Glutamatergic neuron (in vitro differentiated cells): ENCODE measurements at places on chromosomes 5 and 9. TPM values are rescaled to one million over a fixed set of nuclear protein-coding genes. Genes with fewer than 3 reads are reported as not detected.

Gene MCCC2
- total RNA-seq, result 17.3 TPM

Gene NR3C1
- total RNA-seq, result 2.3 TPM

Gene DIRAS2
- total RNA-seq, result 0.27 TPM

GRCh38 chr9:38432922-38433510, 8.8 kb upstream of the IGFBPL1 start:
- no peak for DNase-seq
- H3K27me3 ChIP-seq, result no peaks in the 10 kb centered on the region
- H3K4me1 ChIP-seq, result peaks cover 11% of the 10 kb centered on the region

DNA sequence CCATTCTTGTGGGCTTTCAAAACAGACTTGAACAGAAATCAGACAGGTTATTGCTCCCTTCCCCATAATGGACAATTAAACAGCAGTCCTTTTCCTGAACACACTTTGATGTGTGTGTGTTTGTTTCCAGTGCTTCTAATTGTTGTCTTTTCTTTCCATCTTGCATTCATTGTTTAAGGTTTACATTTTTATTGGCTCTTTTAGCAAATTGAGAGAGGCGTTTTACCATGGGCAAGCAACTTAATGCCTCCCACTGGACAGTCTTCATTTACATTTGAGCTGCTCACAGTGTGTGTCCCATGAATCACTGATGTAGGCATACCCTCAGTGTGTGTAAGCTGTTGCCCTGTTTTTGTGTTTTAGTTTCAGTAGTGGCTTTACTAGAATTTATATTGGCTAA, 25.0 kb downstream of the WDR36 start:
- H3K4me3 ChIP-seq, result no peak overlapping the region
- no peak overlapping the region for H3K27ac ChIP-seq
- no peaks in the 10 kb centered on the region for H3K36me3 ChIP-seq
- peaks cover 4% of the 10 kb centered on the region for H3K4me1 ChIP-seq
- DNase-seq, result no peak

- no peak overlapping the region for H3K4me3 ChIP-seq
- peaks cover 9% of the 10 kb centered on the region for H3K4me1 ChIP-seq
- peaks cover 4% of the 10 kb centered on the region for H3K27me3 ChIP-seq
- H3K36me3 ChIP-seq, result peaks cover 4% of the 10 kb centered on the region
- H3K27ac ChIP-seq, result no peak overlapping the region
Measured at GRCh38 chr5:150321784-150322183, 19.1 kb upstream of the ARSI start.

GRCh38 chr5:6084376-6084775, 294.0 kb downstream of the MED10 start:
- peaks cover 4% of the 10 kb centered on the region for H3K27me3 ChIP-seq
- H3K4me1 ChIP-seq, result peaks cover 12% of the 10 kb centered on the region
- no peak for DNase-seq
- H3K27ac ChIP-seq, result no peak overlapping the region
- peaks cover 10% of the 10 kb centered on the region for H3K36me3 ChIP-seq

- no peak for DNase-seq
- peak overlapping the region; percentile 57 for H3K4me3 ChIP-seq
- no peaks in the 10 kb centered on the region for H3K36me3 ChIP-seq
- H3K4me1 ChIP-seq, result peaks cover 57% of the 10 kb centered on the region
Measured at GRCh38 chr5:107580889-107581820, 89.6 kb downstream of the EFNA5 start.

GRCh38 chr5:60597572-60598320, 102.2 kb downstream of the DEPDC1B start:
- DNase-seq, result no peak
- H3K4me1 ChIP-seq, result no peaks in the 10 kb centered on the region
- no peaks in the 10 kb centered on the region for H3K27me3 ChIP-seq
- no peak overlapping the region for H3K4me3 ChIP-seq

DNA sequence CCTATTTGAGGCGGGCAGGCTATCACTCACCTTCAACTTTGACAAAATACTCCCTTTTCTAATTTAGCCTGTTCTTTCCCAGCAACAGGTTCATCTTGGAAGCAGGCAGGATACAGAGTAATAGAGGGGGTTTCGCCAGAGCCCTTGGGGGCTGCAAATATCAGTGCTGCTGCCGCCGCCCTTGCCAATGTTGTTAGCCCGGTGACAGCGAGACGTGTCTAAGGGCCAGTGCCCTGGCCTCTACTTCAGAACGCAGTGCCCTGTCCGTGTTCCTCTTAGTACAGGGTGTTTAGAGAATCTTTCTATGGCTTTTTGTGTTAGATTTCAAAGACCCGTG, 703 bp downstream of the FAM120AOS start:
- DNase-seq, result peak; percentile 23
- H3K36me3 ChIP-seq, result no peaks in the 10 kb centered on the region
- H3K27ac ChIP-seq, result peak overlapping the region; percentile 86
- peak overlapping the region; percentile 99 for H3K4me3 ChIP-seq
- peaks cover 6% of the 10 kb centered on the region for H3K4me1 ChIP-seq

DNA sequence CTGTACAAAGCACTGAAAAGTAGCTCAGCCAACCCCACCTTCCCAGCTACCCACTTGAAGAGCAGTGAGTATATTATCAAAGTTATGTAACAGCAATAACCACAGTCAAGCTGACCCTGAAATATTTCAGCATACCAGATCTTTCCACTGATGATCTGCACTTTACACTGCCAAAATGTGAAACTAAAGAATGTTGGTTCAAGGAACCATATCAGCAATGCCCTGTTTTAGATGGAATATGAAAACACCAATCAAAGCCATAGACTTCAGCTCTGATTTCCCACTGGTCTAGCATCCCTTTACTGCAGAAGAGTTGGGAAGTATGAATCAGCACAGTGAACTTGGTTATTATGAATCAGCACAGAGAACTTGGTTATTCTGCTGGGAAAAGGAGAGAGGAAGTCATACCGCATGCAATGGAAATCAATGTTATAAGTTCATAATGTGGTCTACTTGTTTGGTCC, 20.0 kb downstream of the CEMIP2 start:
- H3K27ac ChIP-seq, result no peak overlapping the region
- H3K4me3 ChIP-seq, result no peak overlapping the region
- peaks cover 3% of the 10 kb centered on the region for H3K27me3 ChIP-seq
- H3K36me3 ChIP-seq, result peaks cover 6% of the 10 kb centered on the region

DNA sequence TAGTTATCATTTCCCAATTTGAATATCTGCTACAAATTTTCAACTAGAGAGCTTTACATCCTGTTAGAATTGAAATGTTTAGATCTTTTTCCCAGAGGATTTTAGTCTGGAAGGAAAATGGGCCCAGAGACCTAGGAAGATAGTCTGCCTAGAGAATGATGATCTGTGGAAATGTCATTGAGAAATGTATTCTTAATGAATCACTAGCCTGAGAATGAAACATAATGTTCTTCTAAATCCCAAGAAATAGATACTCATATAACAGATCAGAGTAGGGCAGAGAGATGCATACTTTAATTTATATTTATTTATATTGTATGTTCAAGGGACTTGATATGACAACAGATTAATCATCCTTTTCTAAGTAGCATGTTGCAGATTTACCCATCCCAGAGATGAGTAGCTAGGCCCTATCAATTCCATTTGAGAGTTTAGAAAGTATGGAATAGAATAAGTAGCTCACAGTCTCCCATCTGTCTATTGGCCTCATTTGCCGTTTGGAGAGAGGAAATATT, 25.1 kb upstream of the SLC44A1 start:
- no peak overlapping the region for H3K27ac ChIP-seq
- H3K4me1 ChIP-seq, result no peaks in the 10 kb centered on the region
- DNase-seq, result no peak
- H3K4me3 ChIP-seq, result no peak overlapping the region
- H3K27me3 ChIP-seq, result peaks cover 2% of the 10 kb centered on the region

DNA sequence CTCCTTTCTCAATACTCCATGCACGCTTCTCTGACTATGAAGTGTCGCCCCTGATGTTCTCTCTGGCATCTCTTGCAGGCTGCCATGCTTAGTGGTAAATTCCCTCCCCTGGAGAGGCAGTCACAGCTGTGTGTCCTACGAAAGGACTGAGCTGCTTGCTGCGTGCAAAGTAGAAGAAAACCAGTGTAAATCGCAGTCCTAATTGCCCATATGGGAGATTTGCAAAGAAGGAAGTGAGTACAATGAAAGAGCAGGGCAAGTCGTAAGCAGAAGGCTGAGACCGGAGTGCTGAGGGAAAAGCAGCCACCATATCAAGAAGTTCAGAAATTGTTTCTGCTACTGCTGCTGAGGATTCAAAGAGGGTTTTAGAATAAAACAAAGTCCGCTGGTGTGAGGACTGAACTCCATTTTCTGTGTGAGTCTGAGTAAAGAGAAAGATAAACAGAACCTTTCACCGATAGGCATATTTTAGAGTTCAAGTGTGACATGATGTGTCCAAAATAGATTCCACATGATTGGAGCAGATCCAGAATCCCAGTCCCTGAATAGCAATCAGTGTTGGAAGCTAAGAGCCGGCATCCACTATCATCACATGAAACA, 507.8 kb upstream of the MPDZ start:
- H3K27me3 ChIP-seq, result no peaks in the 10 kb centered on the region
- no peak for DNase-seq
- H3K4me1 ChIP-seq, result peaks cover 4% of the 10 kb centered on the region
- no peaks in the 10 kb centered on the region for H3K36me3 ChIP-seq

DNA sequence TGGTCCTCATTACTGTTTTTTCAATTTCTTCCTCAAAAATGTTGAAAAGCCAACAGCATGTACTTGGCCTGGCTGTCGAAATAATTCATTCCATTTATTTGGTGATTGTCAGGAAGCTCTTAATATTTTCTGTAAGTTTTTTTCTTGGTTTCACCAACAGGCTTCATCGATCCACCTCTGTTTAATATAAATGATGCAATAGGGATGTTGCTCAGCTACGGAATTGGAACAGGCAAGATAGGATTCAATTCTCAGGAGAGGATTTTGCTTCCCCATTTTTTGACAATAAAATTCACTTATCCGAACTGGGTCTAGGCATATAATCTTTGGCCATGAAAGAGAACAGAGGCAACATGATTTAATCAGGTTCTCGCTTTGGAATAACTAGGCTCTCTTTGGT, 30.8 kb downstream of the C5 start:
- H3K36me3 ChIP-seq, result no peaks in the 10 kb centered on the region
- no peak overlapping the region for H3K4me3 ChIP-seq

- no peak for DNase-seq
- no peaks in the 10 kb centered on the region for H3K36me3 ChIP-seq
Measured at GRCh38 chr5:77080905-77081304, 6.2 kb downstream of the ZBED3 start.
